ENCODE measurements at places on chromosomes 1 and 21. TPM values are rescaled to one million over a fixed set of nuclear protein-coding genes. Genes with fewer than 3 reads are reported as not detected.

- no peak for DNase-seq
Measured at GRCh38 chr1:226604560-226605317, 56.2 kb downstream of the STUM start.

DNA sequence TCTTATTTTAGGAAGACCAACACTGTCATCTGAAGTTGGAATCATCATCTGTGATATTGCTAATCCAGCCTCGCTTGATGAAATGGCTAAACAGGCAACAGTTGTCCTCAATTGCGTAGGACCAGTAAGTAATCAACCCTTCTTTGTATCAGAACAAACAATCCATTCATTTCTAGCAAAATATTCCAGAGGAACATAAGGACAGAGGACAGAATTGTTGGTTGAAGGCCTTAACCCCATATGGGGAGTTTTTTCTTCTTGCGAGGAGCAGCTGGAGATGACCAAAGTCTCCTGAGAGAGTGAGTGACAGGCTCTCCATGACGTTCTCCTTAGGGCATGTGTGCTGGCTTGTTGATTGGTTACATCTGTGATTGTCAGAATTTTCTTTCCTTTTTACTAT, 2.7 kb downstream of the SCCPDH start:
- no peak for DNase-seq

DNA sequence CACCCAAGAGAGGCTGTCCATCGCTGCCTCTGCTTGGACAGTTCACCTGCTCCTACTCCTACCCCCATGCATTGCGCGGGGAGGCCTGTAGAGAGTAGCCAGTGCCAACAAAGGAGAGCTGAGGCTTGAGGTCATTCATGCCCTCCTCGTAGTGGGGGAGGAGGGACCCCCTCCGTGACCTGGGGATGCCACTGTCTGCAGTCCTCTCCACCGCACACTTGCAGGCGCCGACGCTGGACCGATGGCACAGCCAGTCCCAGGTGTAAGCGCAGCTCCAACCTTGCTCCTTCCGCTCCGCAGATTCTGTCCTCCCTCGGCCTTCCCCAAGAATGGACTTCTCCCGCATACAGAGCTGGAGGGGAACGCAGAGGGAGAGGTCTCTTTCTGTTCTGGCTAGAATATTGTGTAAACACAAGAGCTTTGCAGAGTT, 672 bp upstream of the PHLDA3 start:
- no peak for DNase-seq

ITGB3BP gene
- 16.9 TPM for total RNA-seq

- no peak for DNase-seq
Measured at GRCh38 chr1:2523891-2524609, 2.3 kb downstream of the PANK4 start.

DNA sequence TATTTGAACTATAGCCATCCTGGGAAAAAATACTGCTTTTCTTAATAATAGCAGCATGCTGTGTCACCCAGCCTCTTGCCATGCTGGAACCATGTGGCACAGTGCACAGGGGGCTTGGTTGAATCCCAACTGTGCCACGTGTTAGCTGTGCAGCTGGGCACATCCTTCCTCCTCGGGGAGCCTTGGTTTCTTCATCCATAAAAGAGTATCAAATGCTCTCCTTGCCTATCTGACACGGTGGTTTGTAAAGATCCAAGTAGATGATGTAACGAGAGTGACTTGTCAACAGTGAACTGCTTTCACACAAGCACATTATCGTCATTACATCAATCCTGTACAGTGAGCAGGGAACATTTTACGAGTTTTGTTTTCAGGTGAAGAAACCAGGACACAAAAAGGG, 24.4 kb downstream of the VASH2 start:
- DNase-seq, result no peak

DNA sequence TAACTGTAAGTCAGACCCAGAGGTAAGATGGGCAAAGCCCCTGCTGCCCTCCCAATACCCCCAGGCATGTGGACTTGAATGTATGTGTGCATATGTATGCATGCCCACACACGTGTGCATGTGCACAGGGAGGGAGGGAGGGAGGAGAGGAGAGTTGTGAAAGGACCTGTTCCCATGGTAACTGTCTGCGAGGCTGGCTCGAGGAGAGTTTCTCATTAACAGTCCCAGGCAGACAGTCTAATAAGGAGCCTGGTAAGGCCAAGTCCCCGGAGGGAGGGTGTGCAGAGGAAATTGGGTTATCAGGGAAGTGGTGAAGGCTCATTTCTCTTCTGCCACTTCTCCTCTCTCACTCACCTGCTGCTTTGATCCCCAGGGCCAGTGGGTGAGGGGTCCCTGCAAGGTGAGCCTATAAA, 74.9 kb downstream of the NFASC start:
- no peak for DNase-seq

TTC24 gene
- not detected for total RNA-seq

- no peak for DNase-seq
Measured at GRCh38 chr1:227742738-227743715, 7.8 kb downstream of the SNAP47 start.

MOB3C gene
- 10.3 TPM for total RNA-seq

SUSD4 gene
- 0.20 TPM for total RNA-seq

OR14K1 gene
- total RNA-seq, result not detected

RORC gene
- total RNA-seq, result 0.33 TPM

DNA sequence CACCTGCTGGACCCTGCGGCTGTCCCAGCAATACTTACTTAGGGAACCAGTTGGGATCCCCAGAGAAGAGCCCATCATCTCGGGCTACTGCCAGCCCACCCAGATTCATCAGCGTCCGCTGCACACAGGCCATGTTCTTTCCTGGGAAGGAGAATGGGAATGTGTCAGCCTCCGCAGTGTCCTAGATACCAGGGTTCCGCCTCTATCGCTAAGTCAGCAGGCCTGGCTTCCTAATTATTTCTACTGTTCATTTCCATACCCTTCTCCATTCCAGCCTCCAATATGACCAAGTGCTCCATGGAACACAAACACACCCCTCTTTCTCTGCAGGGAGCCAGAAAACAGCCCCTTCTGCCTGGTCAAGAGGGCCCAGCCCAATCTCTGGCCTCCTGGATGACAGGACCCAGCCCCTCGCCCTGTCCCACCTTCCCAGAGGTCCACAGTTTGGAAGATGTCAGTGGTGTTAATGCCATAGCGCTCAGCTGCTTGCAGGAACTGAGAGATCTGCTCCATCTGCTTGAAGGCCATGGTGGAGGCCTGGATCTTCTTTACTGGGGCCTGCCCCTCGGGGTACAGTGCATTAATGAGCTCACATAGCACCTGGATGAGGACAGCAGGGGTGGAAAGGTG, 6.0 kb downstream of the TAGLN2 start:
- DNase-seq, result no peak

DNA sequence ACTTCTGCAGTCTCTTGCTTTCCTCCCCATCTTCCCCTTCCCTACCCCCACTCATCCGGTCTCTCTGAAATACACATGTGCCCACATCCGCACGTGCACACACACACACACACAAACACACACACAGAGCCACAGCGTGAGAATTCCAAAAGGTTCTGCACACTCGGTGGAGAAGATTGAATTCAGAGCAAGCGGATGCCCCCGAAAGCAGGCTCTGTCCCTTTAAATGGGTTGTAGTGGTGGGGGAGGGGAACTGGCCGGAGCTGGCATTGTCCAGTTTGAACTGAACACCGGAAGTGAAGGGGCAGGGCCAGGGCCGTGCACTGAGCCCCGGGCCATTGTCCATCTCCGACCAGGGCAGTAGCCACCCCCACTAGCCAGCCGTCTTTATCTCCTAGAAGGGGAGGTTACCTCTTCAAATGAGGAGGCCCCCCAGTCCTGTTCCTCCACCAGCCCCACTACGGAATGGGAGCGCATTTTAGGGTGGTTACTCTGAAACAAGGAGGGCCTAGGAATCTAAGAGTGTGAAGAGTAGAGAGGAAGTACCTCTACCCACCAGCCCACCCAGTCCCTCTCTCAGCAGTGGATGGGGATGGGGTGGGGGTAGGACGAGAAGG, 1.3 kb upstream of the LIN28A start:
- DNase-seq, result no peak

- DNase-seq, result no peak
Measured at GRCh38 chr1:17535300-17535936, 4.1 kb upstream of the ARHGEF10L start.

FCRLB gene
- total RNA-seq, result 1.4 TPM

DNA sequence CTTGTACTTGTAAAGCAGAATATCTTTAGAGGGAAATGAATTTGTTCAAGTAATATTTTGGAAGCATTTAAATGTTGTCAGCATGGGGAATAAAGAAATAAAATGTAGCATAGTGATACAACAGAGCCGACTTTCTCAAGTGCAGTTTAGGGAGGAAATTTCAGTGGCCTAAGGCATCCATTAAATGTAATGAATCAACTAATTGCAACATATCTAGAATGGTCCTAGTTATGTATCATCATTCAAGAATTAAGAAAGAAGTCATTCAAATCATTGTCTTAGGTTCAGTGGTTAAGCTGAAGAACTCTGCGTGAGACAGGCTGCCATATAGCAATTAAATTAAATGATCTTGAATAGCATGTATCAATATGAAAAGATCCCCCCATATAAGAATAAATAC, 360.7 kb downstream of the TBX15 start:
- no peak for DNase-seq

GRCh38 chr21:36477001-36477400, 2.9 kb downstream of the CLDN14 start:
- no peak for DNase-seq

- DNase-seq, result no peak
Measured at GRCh38 chr1:154295408-154296235, 23.2 kb downstream of the HAX1 start.

DNA sequence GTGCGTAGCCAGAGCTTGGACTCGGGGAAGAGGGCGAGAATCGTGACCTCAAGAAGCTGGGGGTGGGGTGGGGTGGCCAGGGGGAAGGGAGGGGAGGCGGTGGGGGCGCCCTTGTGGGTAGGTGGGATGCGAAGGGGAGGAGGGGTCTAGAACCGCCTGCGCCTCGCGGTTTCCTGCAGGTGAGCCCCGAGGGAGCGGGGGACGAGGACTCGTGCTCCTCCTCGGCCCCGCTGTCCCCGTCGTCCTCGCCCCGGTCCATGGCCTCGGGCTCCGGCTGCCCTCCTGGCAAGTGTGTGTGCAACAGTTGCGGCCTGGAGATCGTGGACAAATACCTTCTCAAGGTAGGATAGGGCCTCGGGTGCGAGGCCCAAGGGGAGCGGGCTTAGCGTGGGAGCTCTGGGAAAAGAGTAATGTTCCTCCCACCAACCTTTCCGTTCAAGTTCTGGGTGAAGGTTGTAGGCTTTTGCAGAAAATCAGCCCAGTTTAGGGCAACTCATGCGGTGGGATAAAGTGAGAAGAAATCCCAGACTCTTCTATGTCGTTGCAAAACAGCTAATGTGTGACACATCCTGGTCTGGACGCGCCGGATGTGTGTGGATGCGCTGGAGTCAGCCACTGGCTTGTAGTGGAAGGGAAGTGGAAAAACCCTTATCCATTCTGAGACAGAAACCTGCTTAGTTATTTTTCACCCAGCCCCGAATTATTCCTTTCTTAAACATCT, 2.9 kb downstream of the LHX8 start:
- no peak for DNase-seq

TACSTD2 gene
- 26.6 TPM for total RNA-seq

DNA sequence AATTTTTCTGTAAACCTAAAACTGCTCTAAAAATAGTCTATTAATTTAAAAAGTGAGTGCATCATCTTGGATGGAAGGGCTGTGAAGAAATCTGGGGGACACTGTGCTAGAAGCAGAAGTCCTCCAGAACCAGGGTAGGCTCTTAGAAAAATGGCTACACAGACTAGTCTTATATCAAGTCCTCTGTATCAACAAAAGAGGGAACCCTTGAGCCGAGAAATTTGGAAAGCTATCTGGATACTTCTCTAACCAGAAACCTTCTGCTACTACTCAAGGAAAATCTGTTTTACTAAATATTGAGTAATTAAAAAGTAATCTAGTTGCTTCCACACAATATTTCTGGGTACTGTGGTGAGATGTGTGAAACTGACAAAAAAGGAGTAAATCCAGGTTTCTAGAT, 92.1 kb downstream of the WDR3 start:
- no peak for DNase-seq

CAMK1G gene
- not detected for total RNA-seq

DNA sequence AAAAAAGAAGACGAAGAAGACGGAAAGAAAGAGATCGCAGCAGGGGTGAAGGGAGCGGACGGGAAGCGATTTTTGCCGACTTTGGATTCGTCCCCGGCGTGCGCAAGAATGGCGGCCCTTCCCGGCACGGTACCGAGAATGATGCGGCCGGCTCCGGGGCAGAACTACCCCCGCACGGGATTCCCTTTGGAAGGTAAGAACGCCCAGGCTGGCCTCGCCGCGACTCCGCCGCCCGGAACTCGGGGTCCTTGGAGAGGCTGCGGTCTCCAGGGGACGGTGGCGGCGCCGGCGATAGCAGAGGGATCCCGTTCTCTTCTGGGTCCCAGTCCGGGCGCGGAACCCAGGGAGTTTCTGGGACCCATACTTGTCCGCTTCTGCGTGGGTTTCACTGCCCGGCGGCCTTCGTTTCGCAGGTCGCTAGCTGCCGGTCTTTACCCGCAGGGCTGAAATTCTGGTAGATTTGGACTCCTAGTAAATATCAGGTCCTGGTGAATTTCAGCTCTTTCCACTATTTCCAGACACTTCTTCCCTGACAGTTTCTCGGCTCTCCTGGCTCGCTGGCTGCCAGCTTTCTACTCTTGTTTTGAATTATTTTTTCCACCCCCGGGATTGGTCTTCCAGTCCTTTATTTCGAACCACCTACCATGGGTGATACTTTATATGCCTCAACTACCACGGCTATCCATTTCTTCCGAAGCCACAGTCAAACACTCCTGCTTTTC, 1.0 kb downstream of the PAX7 start:
- DNase-seq, result no peak

- DNase-seq, result peak; percentile 65
Measured at GRCh38 chr1:39955547-39956539, 898 bp downstream of the MFSD2A start.

SLAMF8 gene
- not detected for total RNA-seq

DNA sequence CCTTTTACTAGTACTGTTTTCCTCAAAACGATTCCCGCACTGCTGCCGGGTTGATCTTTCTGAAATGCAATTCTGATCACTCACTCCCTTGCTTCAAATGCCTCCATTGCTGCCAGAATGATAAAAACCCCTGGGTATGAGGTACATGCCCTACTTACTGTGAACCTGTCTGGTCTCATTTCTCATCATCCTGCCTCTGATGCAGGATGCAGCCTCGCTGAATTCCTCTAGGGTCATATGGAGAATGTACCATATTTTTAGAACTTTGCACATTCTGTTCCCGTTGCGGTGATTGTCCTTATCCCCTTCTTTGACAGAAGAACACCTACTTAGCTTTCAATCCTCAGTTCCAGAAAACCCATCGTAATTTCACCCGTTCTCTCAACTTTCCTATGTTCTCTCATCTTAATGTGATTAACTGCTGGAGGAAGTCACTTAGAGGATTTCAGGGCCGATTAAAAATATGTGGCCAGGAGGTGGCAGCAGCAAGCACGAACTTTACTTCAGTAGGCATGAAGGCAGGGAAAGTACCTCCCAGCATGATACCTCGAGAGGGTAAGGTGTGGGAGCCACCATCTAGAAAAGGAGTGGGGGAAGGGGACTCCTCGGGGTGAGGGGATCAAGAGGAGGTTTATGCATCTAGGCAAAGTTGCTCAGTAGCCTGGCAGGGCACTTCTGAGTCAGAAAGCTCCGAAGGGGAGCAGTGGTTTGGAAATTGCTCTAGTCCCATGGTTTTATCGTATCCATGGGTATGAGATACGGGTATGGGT, 361.5 kb upstream of the ZP4 start:
- peak; percentile 74 for DNase-seq

Measured in HT-29 (cell line).